Pulmonary artery endothelial cell (primary cell): ENCODE measurements at places on chromosomes 7 and 10. TPM values are rescaled to one million over a fixed set of nuclear protein-coding genes. Genes with fewer than 3 reads are reported as not detected.
A peak's percentile ranks its signal among the peaks of the same experiment; 100 is the strongest.

The TRIM50 gene
- total RNA-seq = not detected in 2 replicates

The LRGUK gene
- total RNA-seq = 0.07 and 0.11 TPM in 2 replicates

DNA sequence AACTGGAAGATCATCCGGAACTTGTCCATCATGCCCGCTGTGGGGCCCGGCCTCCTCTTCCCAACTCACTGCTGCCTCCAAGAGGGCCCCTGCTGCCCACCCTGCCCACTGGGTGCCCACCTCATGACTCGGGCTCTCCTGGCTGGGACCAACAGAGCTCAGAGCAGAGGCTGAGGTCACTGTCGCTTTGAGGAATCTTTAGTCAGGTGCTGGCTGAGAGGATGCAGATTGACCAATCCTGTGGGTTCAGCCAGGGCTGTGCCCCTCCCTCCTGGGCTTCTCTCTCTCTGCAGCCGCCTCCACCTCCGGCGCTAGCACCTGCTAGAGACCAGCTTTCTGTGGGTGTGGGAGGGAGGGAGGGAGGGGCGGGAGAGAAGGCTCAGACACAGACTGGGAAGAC, at the start of gene CALHM1:
CALHM1 (minus strand) TSS at position 181 of the 400 bp plus-strand sequence; CDS start at position 32, 149 bp downstream.
- DNase-seq = no peak

- DNase-seq = peak; percentile 70
These were observed 112.2 kb downstream of the EXOC4 start for GRCh38 chr7:133364959-133365690.

- DNase-seq = no peak
These were observed 483.9 kb downstream of the AUTS2 start for GRCh38 chr7:70082099-70082611.

DNA sequence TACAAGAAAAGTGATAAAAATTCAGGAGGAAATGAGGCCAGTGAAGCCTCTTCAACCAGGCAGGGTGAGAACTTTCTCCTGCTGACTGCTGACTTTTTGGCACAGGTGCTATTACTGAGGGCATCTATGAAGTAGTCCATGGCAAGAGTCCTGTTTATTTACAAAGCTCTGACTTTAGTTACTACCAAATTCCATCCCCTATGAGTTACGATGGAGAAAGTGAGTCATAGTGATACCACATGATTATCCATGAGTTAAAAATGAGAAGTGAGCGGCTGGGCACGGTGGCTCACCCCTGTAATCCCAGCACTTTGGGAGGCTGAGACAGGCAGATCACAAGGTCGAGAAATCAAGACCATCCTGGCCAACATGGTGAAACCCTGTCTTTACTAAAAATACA, 19.9 kb downstream of the CCDC3 start:
- no peak for DNase-seq
